ENCODE measurements at places on chromosomes 7 and 10.

GRCh38 chr10:48505394-48506112 lies 99.3 kb downstream of the ARHGAP22 start:
- no peak for DNase-seq

GRCh38 chr10:116615199-116615776 lies 5.5 kb upstream of the PNLIPRP2 start:
- DNase-seq: no peak

DNA sequence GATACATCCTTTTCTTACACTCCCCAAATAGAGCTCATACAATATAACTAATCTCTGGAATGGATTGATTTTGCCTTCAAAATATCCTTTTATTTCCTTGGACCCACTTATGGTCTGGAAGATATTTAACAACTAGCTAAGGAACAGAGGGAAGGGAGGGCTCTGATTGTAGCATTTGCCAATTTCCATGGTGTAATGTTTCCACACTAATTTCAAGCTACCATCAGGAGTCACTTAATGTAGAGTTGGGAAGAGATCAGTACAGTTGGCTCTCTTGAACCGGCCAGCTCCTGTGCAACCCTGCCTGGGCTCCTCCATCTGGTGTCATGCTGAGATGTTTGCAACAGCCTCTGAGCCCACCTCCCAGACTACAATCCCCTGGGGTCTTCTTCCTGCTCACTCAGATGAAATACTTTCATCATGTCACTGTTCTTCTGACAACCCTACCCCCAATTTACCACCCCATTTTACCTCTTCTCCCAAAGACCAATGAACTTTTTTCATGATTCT lies 8.0 kb upstream of the IL6 start:
- no peak for DNase-seq

DNA sequence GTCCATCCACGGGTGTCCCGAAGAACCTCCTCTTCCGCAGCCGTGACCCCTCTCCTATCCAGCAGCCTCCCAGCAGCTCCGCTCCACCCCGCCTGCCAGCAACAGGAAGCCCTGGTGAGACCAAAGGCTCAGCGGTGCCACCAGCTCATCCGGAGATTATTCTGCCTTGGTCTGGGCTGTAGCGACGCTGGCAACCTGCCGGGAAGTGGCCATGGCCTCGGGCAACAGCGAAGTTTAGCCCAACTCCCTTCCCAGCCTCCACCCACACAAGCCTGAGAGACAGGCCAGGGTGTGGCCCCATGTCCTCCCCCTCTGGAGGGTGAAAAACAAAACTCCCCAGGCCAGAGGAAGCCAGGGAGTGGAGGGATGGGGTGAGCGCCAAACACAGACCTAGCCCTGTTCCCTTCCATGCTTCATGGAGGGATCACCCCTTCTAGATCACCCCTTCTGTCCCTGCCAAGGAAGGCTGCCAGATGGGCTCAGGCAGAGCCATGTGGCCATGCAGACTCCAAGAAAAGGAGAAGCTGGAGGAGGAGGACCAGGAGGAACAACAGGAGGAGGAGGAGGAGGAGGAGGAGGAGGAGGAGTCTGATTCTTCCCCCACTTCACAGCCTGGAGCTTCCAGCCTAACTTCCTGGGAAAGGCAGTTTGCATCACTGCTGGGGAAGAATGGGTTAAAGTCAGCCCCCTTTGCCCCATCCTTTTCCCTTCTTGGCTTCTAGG lies 918 bp downstream of the CALHM2 start:
- DNase-seq: peak; percentile 33

GRCh38 chr7:149774237-149775175 lies 1.1 kb upstream of the ZNF467 start:
- DNase-seq: peak; percentile 8

- DNase-seq: no peak
These were observed 310.6 kb downstream of the SEMA3D start for GRCh38 chr7:84876061-84876821.

DNA sequence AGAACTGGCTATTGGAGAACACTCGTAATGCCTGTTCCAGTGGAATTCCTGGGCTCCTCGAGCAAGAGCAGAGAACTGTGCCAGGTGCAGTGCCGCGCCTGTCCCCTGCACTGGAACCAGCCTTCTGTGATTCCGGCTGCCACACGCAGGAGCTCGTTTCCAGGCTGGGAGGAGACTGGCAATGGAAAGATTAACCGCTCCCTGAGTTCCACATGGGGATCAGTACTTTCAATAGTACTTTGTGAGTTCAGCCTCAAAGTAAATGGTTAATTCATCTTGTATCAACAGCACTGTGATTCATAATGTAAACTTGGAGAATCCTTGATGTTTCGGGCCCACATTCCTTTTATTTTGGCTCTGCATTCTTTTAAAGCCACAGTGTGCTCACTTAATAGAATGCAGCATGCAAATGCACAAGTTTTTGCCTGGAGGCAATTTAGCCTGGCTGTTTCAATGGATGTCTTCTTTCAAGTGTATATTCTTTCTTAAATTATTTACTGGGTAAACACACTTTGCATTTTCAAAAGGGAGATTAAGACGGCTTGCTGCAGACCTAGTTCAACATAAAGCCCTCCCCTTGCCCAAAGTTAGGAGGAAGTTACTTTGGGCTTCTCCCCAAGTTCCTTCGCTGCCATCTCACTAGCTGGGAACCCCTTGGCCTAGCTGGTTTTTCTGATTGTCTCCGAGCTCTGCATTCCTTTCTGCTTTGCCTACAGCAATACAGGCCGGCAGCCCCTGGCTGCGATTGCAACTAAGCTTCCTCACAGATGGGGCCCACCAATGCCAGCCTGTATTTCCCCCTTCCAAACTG lies 138.1 kb upstream of the TCF7L2 start:
- DNase-seq: peak; percentile 94

DNA sequence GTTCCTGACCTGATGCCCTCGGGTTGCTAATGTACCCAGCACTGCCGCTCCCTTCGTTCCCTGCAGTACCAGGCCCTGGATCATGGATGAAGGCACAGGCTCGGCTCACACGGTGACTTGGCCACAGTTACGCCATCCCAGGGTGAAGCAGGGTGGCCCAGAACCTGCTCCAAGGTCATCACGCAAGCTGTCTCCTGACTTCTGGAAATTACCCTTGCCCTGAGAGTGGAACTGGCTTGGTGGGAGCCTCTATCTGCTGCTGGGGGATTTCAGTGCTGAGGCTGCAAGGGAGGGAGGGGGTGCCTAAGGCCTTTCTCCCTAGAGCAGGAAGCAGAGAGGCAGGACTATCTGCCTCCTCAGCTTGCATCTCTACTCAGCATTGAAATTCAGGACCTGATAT lies 36.6 kb downstream of the FIGNL1 start:
- no peak for DNase-seq

- DNase-seq: no peak
These were observed 57.2 kb downstream of the TFEC start for GRCh38 chr7:115973406-115973805.

DNA sequence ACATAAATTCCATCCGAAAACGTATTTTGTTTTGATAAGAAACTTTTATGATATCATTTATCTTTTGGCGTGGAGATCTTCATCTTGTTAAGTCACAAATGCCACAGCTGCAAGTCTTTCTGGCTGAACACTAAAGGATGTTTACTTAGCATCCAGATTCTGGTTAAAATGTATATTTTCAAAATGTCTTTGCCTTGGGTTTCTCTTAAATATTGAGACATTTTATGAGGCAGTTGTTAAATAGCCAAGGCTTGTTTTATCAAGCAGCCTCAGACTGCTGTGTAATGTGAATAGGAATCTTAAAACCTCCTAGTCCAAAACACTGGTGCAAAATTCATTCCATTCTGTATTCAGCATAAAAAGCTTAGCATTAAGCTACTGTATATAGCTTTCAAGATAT lies 136.3 kb upstream of the FZD1 start:
- DNase-seq: no peak

- no peak for DNase-seq
These were observed 6.0 kb downstream of the LEP start for GRCh38 chr7:128247108-128247507.

DNA sequence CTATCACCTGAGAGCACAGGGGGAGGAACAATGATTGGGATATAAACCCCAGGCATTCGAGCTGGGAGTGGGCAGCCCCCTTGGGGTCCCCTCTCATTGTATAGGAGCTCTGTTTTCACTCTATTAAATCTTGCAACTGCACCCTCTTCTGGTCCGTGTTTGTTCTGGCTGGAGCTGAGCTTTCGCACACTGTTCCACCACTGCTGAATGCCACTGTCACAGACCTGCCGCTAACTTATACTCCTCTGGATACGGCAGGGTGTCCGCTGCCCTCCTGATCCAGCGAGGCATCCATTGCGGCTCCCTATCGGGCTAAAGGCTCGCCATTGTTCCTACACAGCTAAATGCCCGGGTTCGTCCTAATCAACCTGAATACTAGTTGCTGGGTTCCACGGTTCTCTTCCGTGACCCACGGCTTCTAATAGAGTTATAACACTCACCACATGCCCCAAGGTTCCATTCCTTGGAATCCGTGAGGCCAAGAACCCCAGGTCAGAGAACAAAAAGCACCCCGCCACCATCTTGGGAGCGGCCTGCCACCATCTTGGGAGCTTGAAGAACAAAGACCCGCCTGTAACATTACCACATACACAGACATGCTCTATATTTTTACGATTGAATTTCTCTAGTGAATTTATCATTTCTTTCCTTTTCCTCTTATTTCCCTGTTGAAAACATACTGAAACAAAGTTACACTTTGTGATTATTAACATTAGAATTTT lies 9.0 kb downstream of the ZWINT start:
- no peak for DNase-seq

Data from fibroblast of skin of abdomen (primary cell).